ENCODE measurements at places on chromosomes 12 and 14.

GRCh38 chr12:1890119-1890703 lies 28.2 kb downstream of the CACNA2D4 start:
- DNase-seq, result no peak

DNA sequence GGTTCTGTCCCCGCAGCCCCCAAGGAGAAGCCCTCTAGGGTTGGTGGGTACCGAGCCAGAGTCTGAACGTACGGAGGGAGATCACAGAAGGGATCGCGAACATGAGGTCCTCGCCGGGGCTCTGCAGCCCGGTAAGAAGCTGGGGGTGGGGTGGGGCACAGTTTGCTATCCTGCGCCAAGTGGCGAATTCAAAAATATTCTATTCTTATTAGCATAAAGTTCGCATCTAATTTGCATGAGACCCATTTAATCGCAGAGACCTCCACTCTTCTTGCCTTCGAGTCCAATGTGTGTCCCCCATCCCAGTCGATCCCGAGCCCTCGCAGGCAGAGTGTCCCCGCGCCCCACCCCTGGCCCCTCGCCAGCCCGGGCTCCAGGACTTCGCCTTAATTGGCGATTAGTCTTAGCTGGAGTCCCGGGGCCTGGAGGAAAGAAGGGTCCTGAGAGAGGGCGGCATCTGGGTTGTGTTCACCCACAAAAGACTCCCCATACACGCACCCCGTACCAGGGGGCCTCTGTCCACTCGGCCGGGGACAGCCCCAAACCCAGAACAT lies 604 bp upstream of the ARHGEF25 start:
- DNase-seq, result no peak

GRCh38 chr14:100645196-100645981 lies 58.2 kb upstream of the BEGAIN start:
- peak; percentile 72 for DNase-seq

GRCh38 chr12:128879898-128880764 lies 26.9 kb downstream of the GLT1D1 start:
- DNase-seq, result no peak

DNA sequence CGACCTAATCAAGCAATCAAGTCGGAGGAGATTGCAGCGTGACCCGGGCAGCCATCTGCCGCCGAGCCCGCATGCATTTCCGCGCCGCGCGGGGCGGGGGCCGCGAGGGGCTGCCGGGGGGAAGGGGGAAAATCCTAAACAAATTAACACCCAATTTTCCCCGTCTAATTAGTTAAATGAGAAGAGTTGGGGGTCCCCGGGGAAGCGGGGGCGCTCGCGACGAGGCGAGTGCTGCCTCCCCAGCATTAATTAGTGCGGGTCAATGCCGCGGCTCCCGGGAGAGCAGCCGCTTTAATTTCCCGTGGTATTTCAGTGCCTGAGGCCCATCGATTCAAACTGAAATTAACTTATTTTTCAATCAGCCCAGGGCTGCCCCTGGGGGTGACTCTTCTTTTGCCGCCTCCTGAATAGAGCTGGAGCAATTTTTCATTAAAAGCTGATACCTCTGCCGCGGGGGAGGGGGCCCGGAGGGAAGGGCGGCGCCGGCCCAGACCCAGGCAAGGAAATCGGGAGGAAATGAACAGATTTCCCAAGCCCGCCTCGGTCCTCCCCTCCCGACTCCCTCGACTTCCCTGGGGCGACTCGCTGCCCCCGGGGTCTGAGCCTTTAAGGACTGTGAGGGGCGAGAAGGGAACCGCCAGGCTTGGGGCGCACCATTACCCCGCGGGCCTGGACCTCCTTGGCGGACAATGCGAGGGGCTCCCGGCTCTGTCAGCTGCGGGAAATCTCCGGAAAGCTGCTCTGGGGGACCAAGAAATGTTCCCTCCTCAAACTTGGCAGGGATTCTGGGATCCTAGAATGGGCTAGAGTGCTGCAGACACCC lies 18.9 kb downstream of the VSX2 start:
- DNase-seq, result no peak

GRCh38 chr12:55713721-55714120 lies 2.1 kb upstream of the BLOC1S1 start:
- DNase-seq, result no peak

GRCh38 chr12:29880987-29881386 lies 97.2 kb upstream of the TMTC1 start:
- DNase-seq, result no peak

DNA sequence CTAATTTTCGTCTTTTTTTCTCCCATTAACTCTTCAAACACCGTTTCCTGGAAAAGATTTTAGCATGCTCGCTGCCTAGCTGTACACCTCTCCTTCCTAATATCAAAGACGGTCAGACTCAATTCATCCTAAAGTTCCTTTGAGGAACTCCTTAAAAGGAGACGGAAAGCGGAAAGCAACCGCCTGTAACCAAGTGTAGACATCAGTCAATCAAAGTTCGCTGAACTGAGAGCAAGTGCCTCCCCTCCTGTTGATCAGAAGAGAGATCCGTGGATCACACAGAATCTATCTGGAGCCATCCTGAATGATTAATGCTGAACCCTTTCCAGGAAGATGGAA lies 412 bp upstream of the TEP1 start:
- no peak for DNase-seq

DNA sequence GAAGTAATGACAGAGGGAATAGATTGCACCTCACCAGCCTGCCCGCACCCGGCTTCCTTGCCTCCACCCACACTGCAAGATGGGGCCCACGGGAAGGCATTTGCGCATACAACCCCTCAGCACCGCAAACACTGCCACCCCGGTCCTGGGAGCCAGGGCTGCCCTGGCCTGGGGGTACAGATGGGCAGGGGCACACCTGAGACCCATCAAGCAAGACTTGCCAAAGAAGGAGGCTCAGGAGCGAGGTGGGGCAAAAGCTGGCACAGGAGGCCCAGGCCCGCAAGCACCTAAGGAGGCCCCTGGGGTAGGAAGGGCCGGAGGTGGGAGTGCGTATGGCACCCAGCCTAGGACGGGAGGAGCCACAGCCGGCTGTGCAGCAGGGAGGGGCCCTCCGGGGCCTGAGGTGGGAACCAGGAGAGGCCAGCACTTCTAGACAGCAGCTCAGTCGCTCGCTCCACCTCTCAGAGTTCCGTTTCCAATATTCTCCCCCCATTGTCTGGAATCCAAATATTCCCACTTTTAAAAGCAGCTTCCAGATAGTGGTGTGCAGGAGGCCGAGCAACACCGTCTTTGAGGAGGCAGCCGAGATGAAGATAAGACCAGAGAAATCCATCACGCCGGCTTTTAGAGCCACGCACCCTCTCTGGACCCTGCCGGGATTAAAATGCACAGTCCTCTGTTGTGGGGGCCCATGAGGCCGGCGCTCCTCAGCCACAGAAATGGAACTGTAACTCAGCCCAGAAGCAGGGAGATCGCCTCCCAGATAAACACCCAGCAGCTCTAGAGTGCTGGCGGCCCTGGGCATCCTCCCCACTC lies 12.2 kb upstream of the C14orf180 start:
- DNase-seq, result no peak

- no peak for DNase-seq
Observed at GRCh38 chr12:116896411-116896924, 14.3 kb upstream of the FBXW8 start.

DNA sequence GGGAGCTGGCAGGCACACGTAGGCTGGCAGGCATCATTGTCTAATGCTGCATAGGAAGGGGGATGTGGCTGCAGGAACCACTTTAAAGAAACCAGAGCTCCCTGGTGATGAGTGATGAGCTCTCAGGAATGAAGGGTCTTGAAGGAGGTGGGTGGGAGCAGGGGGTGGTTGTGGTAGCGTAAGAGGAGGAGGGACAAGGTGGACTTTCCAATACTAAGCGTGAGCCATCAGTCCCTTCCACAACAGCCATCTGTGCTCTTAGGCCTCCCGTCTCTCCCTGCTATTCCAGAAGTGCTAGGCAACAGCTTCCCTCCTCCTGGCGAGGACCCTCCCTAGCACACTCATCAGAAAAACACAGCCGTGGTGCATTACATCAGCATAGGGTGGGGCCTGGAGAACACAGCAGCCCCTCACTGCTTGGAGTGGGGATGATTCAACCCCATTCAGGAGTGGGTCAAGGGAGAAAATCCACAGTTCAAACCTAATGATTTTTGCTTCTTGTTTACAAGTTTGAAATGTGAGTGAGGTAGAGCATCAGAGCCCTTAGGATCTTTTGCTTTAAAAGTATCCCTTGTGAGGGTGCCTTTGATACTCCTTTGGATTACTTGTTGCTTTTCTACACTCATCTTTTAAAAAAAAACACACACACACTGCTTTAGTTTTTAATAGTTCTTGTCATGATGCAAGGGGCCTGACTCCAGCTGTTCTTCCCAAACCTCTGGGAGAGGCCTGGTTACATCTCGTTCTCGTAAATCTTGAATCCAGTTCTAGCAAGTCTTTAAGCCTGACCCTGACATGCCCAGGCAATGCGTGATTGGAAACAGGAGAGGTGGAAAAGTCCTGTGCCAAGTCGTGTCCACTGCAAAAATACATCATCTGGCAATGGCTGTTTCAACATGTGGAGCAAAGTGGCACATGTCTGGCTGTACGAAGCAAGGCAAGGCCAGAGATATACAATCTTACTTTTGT lies 356.4 kb upstream of the DDHD1 start:
- DNase-seq, result no peak

DNA sequence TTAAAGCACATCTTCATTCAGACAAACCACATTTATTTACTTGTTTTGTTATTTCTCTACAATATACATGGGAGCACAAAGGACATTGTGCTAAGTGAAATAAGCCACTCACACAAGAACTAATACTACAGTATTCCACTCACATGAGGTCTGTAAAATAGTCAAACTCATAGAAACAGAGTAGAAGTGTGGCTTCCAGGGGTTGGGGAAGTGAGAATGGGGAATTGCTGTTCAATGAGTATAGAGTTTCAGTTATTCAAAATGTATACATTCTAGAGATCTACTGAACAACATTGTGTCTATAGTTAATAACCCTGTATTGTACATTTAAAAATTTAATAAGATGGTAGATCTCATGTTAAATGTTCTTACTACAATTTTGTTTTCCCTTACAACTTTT lies 88.8 kb downstream of the ATXN7L3B start:
- DNase-seq, result no peak

GRCh38 chr14:91146661-91147060 lies 32.8 kb downstream of the DGLUCY start:
- no peak for DNase-seq

GRCh38 chr12:89789862-89790261 lies 81.2 kb upstream of the ATP2B1 start:
- no peak for DNase-seq

GRCh38 chr12:93300611-93301021 lies 77.1 kb upstream of the NUDT4 start:
- no peak for DNase-seq

DNA sequence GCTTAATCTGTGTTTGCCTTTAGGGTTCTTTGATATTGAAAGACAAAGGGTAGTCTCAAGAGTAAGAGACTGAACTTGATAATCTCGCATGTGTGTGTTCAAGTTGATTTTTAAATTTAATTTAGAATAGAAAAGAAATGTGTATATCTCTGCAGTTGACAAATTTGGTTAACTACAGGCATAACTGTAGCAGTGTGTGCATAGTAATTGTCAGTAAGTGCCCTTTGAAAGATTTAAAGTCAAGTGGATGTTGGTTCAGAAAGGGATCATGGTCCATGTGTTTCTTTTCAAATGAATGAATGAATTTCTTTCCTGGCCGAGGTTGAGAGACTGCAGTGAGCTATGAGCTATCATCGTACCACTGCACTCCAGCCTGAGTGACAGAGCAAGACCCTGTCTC lies 49.9 kb upstream of the DYRK2 start:
- DNase-seq, result no peak

DNA sequence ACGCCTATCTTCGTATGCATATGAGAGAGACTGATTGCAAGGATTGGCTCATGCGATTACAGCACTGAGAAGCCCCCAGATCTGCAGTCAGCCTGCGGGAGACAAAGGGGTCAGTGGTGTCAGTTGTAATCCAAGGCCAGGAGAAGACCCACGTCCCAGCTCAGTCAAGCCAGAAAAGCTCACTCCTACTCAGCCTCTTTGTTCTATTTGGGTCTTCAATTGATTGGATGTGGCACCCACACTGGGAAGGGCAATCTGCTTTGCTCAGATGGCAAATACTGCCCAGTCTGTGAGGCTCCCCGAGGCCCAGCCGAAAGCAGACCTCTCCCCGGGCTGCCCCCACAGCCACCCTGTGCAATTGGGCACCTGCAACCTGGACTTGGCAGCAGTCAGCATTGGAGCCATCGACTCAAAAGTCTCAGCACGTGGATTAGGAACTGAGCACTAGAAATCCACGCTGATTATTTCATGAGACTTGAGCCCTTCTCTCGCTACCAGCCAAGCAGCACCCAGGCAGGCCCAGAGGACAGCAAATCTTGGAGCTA lies 39.6 kb upstream of the TMEM179 start:
- DNase-seq, result no peak

DNA sequence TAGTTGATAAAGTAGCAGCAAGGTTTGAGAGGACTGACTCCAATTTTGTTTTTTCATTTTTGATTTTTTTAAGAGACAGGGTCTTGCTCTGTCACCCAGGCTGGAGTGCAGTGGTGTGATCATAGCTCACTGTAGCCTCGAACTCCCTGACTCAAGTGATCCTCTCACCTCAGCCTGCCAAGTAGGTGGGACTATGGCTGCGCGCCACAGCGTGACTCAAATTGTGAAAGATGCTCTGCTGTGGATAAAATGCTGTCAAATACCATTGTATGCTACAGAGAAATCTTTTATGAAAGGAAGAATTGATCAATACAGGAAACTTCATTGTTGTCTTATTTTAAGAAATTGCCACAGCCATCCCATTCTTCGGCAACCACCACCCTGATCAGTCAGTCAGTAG lies 48.3 kb downstream of the SCN8A start:
- DNase-seq, result no peak

DNA sequence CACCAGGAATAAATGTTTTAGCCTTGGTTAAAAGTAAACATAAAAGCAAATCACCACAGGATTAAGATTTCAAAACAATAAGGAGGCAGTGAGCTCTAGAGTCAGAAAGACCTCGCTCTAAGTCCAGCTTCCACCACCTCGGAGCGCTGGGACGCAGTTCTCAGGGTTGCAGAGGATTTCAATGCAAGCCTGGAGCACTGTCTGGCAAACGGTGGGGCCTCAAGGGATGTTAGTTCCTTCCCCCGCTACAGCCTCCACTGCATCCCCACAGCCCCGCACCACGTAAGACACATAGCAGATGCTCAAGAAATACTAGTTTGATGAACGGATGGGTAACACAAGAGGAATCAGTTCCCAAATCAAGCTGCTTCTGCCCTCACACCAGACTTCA lies 39.3 kb upstream of the TMCC3 start:
- no peak for DNase-seq

DNA sequence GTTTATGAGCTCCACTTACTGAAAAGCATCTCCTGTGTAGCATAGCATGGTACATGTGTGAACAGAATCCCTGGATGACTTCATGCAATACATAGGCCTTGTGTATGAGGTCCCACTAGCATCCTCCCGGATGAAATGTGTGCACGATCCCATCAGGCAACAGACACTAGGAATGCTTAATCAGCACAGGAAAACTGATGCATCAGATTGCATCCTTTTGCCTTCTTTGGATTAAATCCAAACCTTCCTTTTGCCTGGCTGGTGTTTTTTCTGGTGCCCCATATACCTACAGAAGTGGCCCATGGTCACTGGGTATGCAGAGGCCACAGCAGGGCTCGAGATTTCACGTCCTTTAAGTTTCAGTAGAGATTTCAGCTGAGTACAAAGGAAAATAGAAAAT lies 120.9 kb upstream of the COCH start:
- no peak for DNase-seq
